Peyer's patch (tissue), 4 donors: ENCODE measurements at places on chromosomes 2 and 18.
A peak's percentile ranks its signal among the peaks of the same experiment; 100 is the strongest.

DNA sequence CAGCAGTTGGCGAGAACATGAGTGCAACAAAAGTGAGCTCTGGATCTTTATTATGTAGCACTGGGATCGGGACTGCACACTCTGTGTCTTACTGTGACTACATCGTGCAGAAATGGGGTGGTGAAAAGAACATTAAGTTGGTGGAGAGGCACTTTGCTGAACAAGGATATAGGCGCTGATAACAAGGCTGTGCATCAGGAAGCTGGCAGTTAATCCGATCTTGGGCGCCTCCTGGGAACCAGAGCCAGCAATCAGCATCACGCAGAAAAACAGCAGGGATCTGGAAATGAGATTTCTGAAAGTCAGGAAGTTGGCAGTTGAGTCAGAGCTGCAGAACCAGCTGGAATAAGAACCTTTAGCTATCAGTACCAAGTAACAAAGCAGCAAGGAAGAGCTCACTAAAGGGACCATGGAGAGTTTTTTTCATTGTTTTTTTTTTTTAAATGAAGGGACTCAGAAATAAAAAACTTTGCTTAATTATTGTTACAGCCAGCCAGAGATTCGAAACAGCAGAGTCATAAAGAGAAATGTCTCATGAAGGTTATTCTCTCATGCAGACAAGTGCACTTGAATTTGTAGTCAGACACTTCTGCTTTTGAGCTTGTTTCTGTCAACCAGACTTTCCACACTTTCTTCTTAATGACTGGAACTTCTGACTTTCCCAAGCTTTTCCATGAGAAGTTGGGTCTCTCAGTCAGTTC, 22.8 kb upstream of the MYO3B start:
- no peak for DNase-seq

GRCh38 chr2:88626171-88627054, 851 bp downstream of the EIF2AK3 start:
- DNase-seq = peak; percentile 64

GRCh38 chr2:39689876-39690275, 24.2 kb downstream of the TMEM178A start:
- DNase-seq = no peak

DNA sequence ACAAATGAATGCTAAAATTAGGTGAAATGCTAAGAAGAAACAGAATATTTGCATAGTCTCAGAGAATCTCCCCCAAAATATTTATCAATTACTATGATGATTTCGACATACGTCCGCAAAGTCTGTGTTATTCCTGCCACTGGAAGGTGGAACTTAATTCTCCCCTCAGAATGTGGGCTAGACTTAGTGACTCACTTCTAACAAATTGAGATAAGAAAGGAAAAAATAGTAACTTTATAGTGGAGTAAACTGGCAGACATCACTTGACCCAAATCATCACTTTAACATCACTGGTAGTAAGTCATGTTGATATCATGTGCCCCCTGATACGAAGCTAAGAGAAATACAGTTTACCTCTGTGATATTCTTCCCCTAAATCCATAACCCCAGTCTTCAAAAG, 23.5 kb downstream of the HADHB start:
- no peak for DNase-seq

- DNase-seq = no peak
Measured at GRCh38 chr2:168583710-168584521, 127.8 kb downstream of the CERS6 start.

GRCh38 chr2:213861638-213862037, 549.2 kb upstream of the VWC2L start:
- DNase-seq = no peak

GRCh38 chr2:54907663-54908062, 142.6 kb downstream of the RTN4 start:
- DNase-seq = no peak

DNA sequence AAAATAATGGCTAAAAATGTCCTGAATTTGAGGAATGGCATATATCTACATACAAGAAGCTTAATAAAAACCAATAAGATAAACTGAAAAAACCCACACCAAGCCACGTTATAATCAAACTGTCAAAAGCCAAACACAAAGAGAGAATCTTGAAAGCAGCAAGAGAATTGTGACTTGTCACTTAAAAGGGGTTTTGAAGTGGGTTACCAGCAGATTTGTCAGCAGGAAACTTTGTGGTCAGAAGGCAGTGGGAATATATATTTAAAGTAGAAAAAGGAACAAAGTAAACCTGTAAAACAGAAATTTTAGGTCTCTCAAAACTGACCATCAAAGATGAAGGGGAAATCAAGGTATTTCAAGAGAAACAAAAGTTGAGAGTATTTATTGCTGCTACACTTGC, 171.9 kb upstream of the CNTNAP5 start:
- no peak for DNase-seq

GRCh38 chr2:238387332-238387731, 39.4 kb upstream of the ASB1 start:
- no peak for DNase-seq

- no peak for DNase-seq
Measured at GRCh38 chr2:27442920-27443282, 720 bp downstream of the KRTCAP3 start.

- DNase-seq = peak; percentile 63
Measured at GRCh38 chr2:222652491-222653255, 3.2 kb downstream of the FARSB start.

DNA sequence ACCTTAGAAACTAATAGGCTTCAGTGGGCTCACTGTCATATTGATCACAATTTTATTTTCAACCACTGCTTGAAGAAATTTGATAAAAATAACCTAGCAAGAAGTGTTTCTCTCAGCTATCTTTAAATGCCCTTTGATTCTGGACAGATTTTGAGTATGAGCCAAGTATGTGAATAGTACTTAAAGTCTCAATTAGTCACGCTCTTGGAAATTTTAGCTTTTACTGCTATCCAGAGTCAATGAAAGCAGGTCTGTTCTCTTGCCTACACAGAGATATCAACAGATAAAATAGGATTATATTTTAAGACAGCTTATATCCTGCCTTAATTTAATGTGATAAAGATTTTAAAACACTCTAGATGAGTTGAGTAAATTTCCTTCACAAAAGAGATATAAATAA, 337.3 kb downstream of the CBLN2 start:
- no peak for DNase-seq
